ENCODE measurements at places on chromosomes 5 and 9. TPM values are rescaled to one million over a fixed set of nuclear protein-coding genes. Genes with fewer than 3 reads are reported as not detected.

Gene ADAMTS12
- total RNA-seq, result 1.8 TPM

DNA sequence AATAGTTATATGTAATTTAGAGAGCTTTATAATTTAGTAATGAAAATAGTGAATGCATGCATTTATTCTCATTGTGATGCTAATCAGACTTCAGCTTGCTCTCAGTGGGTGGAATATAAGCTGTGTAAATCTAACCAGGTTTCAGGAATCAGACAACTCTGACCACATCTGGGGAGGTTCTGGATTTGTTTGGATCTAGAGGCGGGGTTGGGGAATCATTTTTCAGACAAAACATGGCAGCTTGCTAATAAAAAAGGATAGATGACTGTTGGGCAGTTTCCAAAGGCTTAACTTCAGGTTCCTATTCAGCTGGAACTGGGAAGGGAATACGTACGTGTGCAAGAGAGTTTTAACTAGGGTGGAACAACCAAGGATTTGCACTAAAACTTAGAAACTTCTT lies 43.2 kb upstream of the MAMDC2 start:
- DNase-seq, result no peak

DNA sequence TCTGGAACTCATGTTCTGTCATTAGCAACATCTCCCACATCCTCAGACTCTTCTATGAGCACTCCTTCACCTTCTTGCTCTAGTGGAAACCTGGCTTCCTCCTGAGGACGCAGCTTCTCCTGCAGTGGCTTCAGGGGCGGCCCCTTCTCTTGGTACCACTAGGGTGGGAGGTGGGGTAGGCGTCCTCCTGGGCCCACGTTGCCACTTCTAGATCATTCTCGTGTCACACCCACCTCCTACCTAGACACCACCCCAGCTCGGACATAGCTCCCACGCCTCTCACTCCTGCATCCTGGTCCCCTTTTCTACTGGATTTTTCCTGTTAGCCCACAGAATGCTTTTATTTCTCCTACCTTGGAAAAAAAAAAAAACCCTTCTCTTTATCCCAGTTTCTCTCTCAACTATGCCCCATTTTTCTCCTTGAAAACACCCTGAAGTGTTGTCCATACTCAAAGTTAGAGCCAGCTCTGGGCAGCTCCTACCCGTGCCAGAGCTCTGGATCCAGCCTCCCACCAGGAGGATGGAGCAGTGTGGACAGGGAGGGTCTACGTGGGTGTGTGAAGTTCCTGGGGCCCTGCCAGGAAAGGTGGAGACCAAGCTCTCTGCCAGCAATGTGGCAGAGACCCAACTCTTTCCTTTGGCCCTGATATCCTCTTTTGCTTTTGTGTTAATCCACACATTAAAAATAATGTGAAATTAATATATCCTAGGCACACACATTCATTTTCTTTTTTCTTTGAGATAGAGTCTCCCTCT lies 179.2 kb downstream of the HSPA4 start:
- no peak for DNase-seq

DNA sequence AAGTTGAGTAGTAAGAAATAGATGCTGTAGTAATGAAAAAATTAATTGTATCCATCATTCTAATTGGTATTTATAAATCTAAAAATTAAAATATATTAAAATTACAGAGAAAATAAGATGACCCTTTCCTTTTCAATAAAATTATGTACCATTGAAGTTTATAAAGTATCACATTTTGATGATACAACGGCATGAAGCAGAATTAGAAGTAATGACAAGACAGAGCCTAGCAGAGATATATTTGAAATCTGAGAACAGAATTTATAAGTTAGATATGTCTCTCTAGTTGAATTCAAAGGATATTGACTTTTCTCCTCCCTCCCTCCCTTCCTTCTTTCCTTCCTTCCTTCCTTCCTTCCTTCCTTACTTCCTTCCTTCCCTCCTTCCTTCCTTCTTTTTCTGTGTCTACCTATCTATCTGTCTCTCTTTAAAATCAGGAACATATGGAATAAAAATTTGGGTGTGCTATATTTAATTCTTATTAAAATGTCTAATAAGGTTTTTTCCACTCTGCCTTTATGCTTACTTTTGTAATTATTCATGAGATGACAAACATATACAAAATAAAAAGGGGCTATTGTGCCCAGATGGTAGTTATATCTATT lies 258.5 kb upstream of the CD180 start:
- no peak for DNase-seq

GRCh38 chr9:89480825-89481537 lies 16.9 kb downstream of the SEMA4D start:
- no peak for DNase-seq

DNA sequence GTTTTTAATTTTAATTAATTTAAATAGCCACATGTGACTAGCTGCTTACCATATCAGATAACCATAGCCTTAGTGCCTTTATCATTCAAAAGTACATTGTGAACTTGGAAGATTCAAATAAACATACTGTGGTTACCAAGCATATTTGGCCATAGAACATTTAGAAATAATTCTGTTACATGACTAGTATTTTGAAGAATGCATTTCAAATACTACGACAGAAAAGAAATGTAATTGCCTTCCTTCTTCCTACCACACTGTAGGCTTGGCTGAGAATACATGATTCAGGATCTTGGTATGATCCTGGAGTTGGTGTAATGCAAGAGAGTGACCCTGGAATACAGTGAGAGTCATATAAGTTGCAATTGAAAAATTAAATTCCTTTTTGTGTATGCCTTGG lies 109.7 kb upstream of the PCA3 start:
- DNase-seq, result no peak

Gene SPINK6
- not detected for total RNA-seq

All from right lobe of liver (tissue), 6 donors.